ENCODE measurements at places on chromosomes 13 and 19.

- no peak for DNase-seq
These were observed 225.2 kb upstream of the TSHZ3 start for GRCh38 chr19:31574251-31574973.

DNA sequence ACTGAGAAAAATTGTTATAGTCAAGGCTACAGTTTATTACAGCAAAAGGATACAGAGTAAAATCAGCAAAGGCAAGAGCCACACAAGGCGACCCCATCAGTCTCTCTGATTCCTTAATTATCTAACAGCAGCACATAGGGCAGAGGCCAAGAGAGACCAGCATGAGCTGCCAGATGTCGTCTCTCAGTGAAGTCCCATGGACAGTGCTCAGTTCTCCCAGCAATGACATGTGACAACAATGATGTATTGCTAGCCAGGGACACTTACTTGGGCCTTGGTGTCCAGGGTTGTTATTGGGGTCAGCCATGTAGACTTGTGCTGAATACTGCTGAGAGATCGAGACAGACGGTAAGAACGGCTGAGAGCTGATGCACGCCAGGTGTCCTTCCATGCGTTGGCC, 22.3 kb downstream of the ZSWIM9 start:
- DNase-seq, result no peak

DNA sequence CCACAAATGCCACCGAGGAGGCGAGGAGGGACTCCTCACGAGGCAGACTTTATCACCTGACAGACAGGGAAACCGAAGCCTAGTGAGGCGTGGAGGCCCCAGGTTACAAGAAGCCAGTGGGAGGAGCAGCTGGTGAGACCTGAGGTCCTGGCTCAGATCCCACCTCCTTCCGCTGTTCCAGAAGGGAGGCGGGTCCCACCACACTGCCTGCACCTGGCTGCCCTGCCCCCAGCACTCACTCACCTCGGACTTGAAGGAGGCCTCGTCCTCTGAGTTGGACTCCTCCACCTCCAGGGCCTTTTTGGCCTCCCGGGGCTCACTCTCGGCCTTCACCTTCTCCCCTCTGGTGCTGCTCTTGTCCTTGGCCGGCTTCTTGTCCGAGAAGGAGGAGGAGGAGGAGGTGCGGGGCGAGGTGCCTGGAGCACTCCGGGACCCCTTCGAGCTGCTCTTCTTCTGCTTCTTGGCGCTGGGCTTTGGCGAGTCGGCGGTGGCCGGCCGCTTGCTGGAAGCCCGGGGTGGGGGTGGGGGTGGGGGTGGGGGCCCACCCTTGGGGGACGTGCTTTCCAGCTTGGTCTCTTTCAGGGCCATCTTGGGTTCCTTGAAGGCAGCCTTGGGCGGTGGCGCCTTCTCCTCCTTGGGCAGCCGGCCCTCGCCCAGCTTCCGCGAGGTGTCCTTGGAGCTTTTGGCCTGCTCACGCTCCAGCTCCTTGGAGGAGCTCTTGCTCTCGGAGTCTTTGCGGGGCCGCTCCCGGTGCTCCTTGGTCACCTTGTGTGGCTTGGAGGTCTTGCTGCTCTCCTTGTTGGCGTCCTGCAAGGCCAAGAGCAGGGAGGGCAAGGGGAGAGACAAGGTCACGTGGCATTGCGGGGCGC, 57.7 kb downstream of the MLLT1 start:
- no peak for DNase-seq

GRCh38 chr19:39671739-39672363, 16.1 kb downstream of the LGALS16 start:
- DNase-seq, result no peak

- no peak for DNase-seq
These were observed 125.8 kb upstream of the PCDH9 start for GRCh38 chr13:67355812-67356476.

- no peak for DNase-seq
These were observed 1261.0 kb upstream of the ATXN8OS start for GRCh38 chr13:68846663-68847062.

- no peak for DNase-seq
These were observed 55.3 kb downstream of the FRY start for GRCh38 chr13:32086791-32087441.

DNA sequence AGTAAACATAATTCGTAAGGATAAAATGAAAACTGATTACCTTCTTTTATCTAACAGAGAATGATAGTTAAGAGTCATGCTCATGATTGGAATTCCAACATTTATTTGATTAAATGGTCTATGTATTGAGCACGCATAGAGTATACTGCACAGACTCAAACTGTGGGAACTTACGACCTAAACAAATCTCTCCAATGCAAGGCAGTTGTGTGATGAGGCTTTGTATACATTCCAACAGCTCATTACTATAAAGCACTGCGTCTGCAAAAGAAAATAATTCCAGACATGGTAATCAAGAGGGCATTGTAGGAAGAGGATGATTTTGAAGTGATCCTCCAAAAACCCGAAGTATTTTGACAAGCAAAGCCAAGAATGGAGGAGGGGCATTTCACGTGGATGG, 169.5 kb downstream of the NUFIP1 start:
- no peak for DNase-seq

DNA sequence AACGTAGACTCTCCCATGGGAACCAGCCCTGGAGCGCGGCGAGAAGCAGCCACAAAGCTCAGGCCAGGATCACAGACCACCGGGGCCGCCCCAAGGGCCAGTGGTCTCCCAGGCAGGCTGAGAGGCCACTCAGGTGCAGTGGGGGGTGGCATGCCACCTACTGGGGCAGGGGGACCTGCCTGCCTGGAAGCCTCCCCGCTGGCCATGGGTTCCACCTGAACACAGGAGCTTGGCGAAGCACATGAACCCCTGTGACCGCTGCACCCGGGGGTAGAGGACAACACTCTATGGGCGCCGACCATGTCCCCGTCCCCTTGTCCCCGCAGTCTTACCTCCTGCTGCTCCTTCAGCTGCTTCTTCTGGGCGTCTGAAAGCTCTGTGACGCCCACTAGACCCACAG, 6.8 kb upstream of the TM6SF2 start:
- DNase-seq, result no peak

DNA sequence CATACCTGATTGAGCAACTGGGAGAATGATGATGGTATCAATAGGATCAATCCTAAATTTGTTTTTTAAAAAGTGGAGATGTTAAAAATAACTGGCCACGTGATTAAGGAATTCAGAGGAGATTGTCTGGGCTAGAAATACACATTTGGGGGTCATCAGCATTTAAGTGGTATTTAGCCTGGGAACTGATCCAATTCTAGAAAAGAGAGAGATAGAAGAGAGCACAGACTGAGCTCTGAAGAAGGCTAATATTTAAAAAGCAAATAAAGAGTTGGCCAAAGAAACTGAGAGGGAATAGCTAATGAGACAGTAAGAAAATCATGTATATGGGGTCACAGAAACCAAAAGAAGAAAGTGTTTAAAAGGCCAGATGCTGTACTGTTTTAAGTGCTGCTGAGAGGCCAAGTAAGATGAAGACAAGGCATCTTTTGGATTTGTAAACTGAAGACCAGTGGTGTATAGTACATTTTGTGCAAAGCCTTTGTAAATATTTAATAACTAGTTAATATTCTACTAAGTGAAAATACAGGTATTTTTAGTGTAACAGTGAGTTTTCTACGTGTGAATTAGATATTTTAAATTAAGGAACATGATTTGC, 40.2 kb downstream of the UBL3 start:
- no peak for DNase-seq

GRCh38 chr13:98942997-98943396, 34.9 kb downstream of the DOCK9 start:
- DNase-seq, result no peak

DNA sequence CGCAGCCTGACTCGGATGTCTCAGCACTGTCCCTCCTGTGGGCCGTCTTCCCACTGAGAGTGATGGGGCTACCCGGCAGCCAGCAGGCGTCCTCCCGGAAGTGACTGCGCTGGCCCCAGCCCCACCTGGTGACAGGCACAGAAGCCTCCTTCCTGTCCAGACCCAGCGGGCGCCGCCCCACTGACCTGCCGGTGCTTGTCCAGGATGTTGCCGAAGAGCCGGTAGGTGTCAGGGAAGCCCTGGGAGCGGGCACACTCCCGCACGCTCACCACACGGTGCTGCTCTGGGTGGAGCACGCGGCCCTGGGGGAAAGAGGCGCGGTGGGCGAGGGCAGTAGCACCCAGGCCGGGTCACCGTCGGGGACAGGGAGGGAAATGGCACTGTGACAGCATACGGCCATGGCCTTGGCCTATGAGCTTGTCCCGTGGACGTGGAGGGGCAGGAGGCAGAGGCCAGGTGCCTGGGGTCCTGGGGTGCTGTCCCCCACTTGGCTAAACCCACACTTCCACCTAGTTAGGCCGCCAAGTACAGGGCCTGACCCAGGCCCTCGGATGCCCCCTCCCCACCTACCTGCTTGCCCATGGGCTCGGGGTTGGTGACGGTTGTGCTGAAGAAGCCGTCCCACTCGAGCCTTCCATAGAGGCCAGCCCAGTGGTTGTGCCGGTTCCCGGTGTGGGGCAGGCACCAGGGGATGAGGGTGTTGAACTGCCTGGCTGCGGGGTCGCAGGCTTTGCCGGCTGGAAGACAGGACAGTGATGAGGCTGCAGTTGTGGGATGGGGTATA, 16.0 kb upstream of the EIF3G start:
- no peak for DNase-seq

DNA sequence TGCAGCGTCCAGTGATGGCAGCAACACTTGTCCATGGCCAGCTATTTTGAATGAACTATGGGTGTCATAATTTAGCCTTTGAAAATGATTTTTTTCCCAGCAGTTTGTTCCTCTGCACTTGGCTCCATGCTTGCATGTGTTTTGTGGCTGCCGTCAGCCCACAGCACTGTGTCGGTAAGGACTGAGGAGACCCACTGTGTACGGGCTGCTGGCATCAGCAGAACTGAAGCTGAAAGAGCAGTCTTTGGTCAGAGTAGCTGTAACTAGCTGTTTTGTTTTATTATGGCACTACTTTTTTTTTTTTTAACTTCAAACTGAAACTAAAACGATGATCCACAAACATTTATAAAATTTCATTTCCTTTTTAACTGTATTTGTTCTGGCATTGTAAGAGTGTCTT, 50.3 kb upstream of the TEX29 start:
- DNase-seq, result no peak

- no peak for DNase-seq
These were observed 1.8 kb upstream of the AKAP8 start for GRCh38 chr19:15381429-15381828.

DNA sequence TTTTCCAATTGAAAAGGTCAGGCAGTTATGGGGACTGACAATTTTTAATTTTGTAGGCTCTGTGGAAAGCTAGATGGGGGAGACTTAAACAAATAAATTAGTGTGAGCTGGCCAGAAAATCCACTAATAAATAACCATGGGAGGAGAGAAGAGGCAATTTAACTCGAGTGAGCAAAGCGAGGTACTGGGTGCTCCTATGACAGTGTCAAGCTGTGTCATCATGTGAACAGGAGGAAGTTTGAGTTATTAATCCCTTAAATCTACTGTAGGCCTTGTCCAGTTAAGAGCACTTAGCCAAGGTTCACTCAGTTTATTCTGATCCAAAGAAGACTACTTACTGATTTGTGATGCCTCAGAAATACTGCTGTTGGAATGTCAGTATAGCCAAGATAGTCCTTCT, 122.8 kb downstream of the OXGR1 start:
- DNase-seq, result no peak

DNA sequence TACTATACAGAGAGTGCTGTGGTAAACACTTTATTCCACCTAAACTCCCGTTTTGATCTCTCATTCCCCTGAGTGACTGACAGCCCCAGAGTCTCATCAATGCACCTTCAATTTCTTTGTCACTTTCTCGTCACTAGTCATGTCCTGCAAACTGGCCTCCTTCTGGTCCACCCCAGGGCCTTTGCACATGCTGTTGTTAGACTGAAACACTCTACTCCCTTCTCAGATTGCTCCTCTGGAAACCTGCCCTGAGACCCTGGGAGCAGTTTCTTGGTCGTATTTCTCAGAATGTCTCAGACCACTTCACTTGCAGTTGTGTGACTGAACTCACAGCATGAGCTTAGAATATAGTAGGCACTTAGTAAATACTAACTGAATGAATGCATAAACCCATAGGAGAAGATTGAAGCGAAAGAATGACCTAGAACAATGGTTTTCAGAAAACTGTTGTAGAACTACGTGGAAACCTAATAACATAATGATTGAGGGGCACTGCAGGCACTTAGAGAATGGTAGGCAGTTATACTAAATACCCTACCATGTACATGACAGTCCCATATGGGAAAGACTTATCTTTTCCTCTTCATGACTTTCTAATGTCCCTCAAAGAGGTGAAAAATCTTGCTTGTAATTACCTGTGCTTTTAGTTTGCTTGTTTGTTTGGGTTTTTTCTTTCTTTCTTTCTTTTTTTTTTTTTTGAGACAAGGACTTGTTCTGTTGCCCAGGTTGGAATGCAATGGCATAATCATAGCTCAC, 144.8 kb downstream of the IER2 start:
- no peak for DNase-seq

DNA sequence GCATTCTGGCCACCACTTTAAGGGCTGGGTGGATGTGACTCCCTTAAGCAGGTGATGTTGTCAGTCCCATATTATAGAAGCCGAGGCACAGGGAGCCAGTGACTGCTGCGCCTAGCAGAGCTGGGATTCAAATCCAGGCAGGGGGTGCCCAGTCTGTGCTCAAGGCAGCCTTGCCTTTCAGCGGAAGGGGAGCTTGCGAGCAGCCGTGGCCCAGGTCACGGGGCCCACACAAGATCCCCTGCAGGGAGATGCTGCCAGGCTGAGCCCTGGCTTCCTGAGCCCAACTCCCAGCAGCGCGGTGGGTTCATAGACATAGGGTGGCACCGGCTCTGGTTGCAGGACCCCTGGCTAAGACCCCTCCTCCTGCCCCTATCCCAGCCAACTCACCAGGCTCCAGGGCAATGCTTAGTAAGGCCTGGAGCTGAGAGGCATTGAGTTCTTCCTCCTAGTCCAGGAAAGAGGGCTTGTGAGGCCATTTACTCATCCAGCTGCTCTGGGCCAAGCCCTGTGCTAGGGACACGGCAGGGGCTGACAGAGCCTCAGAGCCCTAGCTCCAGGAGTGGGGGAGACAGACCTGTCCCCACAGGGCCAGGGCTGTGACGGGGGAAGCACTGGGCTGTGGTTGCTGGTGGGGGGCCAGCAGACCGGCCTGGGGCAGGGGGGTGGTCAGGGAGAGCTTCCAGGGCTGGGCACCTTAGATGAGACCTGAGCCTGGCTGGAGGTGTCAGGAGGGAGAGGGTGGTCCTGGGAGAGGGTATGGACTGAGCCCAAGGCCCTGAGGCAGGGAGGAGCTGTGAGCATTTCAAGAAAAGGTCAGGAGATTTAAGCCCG, 9.6 kb downstream of the CAPN12 start:
- DNase-seq, result no peak

All from stimulated activated CD8-positive, alpha-beta memory T cell treated with anti-CD3 and anti-CD28 coated beads, Interleukin-15, amount 100 ng/mL, for 4 hours (primary cell).